ENCODE measurements at places on chromosomes 6 and 20.

GRCh38 chr20:37473249-37474000, 47.6 kb upstream of the NNAT start:
- no peak for DNase-seq

GRCh38 chr6:118709859-118710350, 58.5 kb upstream of the CEP85L start:
- DNase-seq = no peak

- DNase-seq = no peak
Measured at GRCh38 chr6:154432533-154433476, 76.2 kb upstream of the IPCEF1 start.

GRCh38 chr6:47170617-47170947, 128.4 kb upstream of the ADGRF1 start:
- DNase-seq = no peak

DNA sequence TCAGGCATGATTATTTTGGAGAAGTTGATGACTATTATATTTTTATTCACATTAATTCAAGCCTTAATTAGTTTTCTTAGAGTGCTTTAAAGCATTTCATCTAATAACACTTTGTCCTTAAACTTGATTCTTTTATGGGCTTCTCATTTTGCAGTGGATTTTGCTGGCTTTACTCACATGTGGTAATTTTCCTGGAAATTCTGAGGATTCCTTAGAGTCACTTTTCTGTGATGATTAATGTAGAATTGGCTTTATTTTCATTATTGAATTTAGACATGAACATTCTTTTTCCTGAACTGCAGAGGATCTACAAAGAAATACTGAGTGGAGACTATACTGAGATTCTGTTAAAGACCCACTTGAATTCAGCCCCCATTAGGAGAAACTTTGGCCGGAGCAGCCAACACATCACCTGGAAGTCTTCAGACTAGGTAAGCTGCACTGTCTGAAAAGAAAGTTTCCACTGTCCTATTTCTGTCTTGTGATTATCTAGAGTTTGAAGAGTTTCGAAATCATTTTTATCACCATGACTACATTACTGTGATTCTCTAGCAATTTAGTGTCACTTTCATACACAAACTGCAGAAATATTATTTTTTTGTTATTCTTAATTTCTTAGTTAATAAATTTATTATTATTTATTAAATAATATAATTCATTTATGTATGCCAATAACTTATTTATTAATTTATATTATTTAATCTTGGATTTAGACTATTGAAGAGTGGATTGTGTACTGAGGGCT, 1.9 kb downstream of the RFPL4B start:
- DNase-seq = no peak

DNA sequence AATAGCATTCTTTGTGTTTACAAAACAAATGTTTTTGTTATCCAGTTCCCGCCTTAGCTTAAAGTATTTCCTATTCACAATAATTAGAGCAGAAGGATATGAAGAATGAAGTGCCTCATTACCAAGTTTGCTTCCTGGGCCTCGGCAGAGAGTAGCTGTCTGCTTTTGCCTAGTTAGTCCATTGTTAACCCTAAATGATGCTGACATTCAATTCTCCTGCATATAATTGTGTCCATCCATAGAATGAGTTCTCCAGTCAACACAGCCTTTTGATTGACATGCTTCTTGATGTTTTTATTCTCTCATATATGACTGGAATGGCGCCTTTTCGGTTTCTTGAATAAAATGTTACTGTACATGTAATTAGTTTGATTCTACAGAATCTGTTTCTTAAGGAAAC, 100.9 kb downstream of the MYB start:
- no peak for DNase-seq

DNA sequence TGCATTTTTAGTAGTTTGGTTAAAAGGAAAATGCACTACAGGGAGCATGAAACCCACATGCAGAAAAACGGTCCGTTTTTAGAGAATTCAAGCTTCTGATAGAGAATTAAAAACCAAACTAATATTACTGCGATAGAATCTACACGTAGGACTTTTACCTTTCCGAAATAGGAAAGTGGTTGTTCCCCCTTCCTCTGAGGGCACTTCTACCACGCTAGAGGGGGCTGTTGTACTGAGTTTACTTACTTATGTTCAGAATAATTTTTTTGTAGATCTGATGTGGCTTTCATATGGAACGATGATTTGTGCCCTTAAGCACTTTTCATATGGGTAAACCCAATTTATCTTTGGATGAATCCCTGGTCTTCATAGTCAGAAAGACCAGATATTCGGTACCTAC, 264.3 kb upstream of the PLN start:
- DNase-seq = no peak

GRCh38 chr20:35578469-35578868, 36.6 kb downstream of the ERGIC3 start:
- DNase-seq = no peak
